AG09319 (cell line): ENCODE measurements at places on chromosomes 2 and 18.

DNA sequence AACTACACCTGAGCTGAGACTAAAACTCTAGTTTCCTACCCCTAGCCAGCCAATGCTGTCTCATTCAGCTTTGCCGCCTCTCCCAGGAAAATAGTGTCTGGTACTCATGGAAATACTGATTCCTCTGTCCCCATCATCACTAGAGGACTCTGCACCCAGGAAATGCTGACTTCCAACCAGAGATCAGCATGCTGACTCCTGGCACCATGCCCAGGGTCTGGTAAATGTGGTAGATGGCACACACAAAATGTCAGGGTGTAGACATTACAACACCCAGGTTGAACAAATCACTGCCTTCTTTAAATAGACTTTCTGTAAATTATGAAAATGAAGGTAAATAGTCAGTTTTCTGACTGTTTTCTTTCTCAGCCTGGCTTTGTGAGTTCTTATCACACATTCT is 307.3 kb upstream of the CHAC2 start:
- no peak for DNase-seq

GRCh38 chr2:235988271-235989015 is 179.7 kb downstream of the GBX2 start:
- no peak for DNase-seq

DNA sequence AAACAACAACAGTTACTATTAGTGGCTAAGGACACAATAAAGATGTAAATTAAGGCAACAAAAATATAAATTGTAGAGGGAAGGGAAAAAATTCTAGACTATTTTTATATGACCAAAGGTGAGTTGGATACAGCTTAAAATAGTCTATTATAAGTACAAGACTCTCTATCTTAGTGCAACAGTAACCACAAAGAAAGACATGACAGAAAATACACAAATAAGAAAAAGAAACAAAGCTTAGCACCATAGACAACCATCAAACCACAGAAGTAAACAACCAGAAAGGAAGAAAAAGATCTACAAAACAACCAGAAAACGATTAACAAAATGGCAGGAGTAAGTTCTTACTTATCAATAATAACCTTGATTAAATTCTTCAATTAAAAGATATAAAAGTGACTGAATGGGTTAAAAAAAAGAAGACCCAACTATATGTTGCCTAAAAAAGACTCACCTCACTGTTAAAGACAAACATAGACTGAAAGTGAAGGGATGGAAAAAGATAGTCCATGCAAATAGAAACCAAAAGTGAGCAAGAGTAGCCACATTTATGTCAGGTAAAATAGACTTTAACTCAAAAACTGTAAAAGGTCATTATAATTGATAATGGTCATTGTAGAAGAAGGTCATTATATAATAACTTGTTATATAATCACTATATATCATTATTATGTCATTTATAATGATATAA is 62.5 kb downstream of the USP40 start:
- DNase-seq: no peak

GRCh38 chr2:196338440-196338839 is 167.1 kb upstream of the STK17B start:
- no peak for DNase-seq

DNA sequence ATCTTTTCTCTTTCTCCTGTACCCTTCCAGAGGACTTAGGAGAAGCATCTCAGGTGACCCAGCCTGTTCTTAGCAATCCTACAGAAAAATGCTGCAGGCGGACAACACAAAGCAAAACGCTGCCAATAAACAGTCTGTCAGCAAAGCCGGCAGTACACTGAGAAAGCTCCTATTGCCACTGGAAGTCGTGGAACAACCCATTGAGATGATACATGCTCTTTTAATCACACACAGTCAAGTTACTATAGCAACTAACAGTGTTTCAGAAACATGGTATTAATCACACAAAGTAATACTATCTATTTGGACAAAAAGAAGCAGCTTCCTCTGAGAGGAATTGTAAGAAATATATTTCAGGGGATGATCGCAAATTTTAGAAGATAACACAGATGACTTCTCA is 10.5 kb downstream of the CTLA4 start:
- no peak for DNase-seq

GRCh38 chr2:1458432-1458831 is 45.2 kb downstream of the TPO start:
- no peak for DNase-seq

DNA sequence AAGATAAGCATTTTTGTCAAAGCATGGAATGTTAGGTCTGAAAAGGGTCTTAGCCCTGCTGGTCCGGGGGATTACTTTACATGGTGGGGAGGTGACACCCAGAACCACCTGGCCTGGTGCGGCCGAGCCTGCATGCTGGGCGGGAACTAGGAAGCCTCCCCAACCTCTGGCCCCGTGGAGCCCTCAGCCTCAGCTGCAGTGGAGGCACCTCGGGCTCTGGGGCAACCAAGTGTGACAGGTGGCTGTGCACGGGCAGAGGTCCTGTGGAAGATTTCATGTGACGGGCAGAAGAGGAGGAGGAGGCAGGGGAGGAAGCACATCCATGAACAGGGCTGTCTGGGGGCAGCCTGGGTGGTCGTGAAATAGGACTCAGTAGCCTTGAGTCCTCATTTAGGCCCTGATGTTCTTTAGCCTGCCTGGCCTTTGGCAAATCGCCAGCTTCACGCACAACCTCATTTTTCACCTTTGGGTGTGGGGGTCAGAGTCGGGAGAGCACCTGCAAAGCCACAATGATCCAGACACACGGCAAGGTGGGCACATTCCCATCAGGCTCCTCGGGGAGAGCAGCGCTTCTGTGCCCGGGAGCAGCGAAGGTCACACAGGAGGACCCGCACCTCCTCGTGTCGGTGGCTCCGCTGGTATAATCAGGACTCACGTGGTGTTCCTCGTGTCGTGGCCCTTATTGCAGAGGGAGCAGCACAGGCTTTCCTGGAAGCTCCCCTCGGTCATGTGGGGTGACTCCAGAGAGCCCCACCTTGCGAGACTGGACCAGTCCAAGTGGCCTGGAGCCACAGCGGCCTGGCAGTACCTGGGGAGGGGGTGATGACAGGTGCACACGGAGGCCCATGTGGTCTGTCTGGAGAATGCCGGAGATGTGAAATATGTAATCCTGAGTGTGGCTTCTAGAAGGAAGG is 13.9 kb downstream of the CNDP2 start:
- no peak for DNase-seq

GRCh38 chr18:72849671-72850070 is 18.1 kb downstream of the NETO1 start:
- DNase-seq: no peak

DNA sequence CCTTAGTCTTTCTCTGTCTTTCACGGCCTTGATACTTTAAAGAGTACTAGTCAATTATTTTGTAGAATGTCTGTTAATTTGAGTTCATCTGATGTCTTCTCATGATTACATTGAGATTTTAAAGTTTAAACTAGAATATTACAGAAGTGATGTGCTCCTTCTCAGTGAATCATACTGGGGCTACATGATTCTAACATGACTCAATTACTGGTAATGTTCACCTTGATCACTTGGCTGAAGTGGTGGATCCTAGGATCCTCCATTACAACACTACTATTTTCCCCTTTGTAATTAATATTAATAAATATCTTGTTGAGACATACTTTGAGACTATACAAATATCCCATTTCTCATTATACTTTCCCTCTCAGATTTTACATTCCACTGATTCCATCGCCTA is 148.5 kb downstream of the CAMKMT start:
- DNase-seq: no peak

DNA sequence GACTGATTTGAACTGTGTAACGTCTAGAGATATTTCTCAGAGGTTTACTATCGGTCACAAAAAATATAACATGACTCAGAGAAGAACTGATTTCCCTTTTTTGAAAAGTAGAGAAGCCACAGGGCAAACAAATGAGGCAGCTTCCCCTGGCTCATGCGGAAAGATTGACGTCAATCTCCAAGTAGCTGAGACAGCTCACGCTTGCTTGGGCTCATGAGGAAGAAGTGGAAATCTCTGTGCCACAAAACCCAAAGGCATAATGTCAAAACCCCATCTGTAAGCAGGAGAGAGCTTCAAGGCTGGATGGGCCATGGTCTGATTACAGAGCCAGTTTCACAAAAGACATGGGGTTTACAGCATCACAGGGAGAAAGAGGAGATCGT is 188.1 kb downstream of the ARL4C start:
- no peak for DNase-seq

DNA sequence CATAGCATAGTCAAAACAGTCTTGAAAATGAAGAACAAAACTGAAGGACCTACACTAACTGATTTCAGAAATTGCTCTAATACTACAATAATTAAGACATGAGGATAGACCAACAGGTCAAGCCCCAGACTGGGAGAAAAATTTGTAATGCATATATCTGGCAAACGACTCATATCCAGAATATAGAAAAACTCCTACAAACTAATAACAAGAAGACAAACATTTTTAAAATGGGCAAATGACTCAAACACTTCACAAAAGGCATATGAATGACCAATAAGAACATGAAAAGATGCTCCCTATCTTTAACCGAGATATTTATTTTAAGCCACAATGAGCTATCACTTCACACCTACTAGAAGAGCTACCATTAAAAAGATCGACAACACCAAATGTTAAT is 14.2 kb downstream of the TGFBRAP1 start:
- no peak for DNase-seq

GRCh38 chr2:240851078-240851991 is 17.3 kb upstream of the AGXT start:
- peak; percentile 54 for DNase-seq

GRCh38 chr18:70160073-70160678 is 45.3 kb downstream of the RTTN start:
- DNase-seq: no peak

GRCh38 chr2:70161069-70161534 is 29.7 kb downstream of the C2orf42 start:
- DNase-seq: no peak

DNA sequence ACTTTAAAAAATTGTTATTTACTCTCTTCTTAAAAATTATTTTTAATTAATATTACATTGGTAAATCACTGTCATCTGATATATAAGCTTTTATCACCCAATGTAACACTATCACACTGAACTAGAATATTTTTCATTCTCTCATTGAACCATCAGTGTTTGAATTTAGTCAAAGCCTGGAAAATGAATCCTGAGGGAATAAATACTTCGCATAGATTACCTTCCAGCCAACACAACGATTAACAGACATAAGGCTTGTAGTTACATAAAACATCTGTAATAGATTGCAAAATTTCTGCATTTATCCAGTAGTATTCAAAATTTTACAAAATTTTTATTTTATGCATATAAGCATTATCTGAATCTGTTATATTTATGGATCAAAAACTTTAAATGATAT is 314.9 kb downstream of the ERBB4 start:
- DNase-seq: no peak

DNA sequence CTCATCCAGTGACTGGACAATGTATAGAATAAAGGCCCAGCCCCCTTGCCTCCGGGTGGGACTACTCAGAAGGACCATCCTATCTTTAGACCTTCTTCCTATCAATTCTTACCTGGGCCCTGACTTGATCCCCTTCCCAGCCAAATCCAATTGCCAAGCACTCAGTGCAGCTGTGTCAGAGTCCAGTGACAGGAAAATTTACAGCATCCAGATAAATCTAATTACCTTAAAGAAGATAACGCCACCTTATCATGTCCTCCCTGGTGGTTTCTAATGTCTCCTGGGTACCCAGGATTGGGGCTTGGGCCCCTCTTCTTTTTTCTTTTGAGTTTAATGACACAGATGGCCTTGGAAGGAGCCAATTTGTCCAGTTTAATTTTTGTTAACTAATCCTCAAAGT is 19.3 kb downstream of the LHCGR start:
- DNase-seq: no peak
